ENCODE measurements at places on chromosomes 7 and 10.

- no peak for DNase-seq
Measured at GRCh38 chr10:17232276-17232960, 4.4 kb downstream of the VIM start.

DNA sequence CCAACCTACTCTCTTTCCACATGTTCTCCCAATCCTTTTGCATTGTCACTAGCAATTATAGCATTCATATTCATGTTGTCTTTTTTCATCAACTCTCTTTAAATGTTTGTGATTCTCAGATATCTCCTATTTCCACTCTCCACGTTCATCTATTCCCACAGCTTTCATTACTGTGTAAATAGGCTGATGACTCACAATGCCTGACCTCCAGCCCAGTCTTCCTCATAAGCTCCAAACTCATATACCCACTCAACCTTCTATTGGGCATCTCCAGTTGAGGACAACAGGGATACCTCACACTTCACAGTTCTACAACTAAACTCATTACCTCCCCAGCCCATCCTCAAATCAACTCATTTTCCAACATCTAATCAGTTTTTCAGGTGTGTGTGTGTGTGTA lies 194.1 kb downstream of the DGKI start:
- no peak for DNase-seq

DNA sequence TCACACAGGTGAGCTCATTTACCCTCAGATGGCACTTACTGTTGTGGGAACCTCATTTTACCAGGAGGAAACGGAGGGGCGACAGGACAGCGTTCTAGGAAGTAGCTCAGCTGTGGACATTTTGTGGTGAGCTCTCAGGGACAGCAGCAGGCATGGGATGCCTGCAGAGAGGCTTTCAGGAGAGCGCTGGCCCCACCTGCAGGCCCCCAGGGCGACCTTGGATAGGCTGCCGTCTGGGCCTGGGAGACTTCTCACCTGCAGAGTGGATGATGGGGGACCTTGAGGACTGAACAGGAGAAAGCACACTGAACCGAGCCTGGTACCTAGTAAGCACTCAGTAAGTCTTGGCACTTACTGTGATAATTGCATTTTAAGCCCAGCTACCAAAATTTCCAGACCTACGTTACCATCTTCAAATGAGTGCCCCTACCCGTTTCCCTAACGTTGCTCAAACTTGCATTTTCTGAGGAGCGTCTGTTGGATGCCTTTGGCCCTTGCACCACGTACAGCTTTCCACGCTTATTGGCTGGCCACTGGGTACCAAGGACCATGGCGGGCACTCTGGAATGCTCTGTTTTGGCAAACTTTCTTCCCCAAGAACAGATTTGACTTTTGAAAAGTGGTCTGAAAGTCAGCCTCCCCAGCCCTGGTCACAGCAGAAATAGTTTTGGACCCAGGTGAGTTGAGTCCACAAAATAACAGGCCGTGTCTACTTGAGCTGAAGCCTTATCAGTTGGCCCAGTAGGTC lies 223.4 kb downstream of the EBF3 start:
- no peak for DNase-seq

GRCh38 chr10:75845176-75845947 lies 413.9 kb downstream of the LRMDA start:
- no peak for DNase-seq

DNA sequence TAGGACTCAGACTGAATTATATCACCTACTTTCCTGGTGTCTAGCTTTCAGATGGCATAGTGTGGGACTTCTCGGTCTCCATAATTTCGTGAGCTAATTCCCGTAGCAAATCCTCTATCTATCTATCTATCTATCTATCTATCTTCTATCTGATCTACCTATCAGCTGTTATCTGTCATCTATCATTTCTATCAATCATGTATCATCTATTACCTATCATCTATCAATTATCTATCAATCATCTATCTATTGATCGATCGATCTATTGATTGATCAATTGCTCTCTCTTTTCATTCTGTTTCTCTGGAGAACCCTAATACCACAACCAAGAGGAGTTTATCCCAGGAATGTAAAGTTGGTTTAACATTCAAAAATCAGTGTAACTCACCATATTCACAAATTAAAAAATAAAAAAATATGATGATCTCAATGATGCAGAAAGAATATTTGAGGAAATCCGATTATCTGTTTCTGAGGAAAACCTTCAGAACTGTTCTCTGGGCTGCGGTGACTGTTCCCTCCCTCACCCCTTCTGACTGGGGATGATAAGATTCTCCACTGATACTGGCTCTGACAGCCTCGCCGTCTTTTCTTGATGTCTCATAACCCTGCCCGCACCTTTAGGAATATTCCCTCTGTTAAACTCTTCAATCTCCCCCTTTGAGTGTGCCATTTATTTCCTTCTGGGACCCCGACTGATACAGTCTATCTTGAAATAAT lies 147.7 kb downstream of the ACTR3B start:
- no peak for DNase-seq

DNA sequence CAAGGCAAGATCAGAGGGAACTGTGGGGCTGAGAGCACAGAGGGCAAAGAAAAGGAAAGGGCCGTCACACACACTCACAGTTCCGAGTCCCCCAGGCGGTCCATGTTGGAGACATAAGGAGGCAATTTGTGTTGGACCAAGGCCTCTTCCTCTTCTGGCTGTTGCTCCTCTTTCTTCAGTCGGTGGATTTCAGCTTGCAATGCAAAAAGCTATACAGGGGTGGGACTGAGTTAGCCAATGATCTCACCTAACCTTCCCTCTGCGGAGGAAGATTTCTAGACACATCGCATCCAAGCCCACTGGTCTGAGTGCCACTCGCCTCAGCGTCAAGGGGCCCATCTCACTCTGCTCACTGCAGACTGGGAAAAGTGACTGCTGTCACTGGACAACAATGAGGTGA lies 5.5 kb downstream of the WDR91 start:
- DNase-seq, result no peak

DNA sequence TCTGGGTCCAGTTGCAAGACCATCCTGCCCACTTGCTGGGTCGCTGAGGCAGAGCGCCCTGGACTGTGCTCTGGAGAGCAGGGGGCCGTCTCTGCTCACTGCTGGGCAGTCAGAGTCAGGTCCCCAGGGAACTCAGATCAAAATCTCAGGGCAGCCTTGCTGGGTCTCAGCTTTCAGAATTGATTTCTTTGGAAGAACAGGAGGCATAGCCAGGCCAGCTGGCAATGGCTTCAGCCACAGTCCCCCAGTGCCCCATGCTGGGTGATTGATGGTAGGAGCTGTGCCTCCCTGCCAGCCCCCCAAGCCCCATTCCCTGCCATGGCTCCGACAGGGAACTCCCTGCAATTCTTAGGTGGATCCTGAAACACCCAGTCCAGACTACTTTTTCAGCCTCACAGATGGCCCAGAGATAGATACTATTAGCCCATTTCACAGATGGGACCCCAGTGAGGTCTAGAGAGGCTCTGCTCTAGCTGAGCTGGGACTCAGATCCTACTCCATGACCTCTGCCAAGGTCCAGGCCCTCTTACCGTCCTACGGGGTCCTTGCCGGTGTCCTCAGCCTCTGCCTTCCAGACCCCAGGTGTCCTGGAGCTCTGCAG lies 467 bp downstream of the MMRN2 start:
- DNase-seq, result no peak

GRCh38 chr7:103680161-103681144 lies 234.4 kb upstream of the SLC26A5 start:
- DNase-seq, result peak; percentile 35

GRCh38 chr7:123709525-123709924 lies 39.3 kb downstream of the WASL start:
- DNase-seq, result no peak

DNA sequence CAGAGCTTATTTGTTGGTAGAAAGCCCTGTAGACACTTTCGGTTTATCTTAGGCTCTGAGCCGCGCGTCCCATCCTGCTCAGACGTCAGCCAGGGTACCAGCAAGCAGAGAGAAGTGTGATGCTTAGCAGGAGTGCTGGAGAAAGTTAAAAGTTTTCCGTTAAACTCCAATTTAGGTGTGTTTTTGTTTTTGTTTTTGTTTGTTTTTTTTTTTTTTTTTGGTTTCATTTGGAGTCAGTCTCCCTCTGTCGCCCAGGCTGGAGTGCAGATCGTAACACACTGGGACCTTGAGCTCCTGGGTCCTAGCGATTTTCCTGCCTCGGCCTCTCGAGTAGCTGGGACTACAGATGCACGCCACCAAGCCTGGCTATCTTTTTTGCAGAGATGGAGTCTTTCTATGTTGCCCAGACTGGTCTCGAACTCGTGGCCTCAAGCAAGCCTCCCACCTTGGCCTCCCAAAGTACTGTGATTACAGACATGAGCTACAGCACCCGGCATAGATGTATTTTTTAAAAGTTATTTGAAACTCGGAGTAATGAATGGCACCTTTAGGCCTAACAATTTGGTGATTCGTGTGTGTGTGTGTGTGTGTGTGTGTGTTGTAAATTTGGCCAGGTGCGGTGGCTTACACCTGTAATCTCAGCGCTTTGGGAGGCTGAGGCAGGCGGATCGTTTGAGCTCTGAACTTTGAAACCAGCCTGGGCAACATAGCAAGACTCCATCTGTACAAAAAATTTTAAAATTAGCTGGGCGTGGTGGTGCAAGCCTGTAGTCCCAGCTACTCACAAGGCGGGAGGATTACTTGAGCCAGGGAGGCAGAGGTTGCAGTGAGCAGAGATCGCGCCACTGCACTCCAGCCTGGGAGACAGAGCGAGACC lies 1.3 kb upstream of the HIP1 start:
- no peak for DNase-seq

DNA sequence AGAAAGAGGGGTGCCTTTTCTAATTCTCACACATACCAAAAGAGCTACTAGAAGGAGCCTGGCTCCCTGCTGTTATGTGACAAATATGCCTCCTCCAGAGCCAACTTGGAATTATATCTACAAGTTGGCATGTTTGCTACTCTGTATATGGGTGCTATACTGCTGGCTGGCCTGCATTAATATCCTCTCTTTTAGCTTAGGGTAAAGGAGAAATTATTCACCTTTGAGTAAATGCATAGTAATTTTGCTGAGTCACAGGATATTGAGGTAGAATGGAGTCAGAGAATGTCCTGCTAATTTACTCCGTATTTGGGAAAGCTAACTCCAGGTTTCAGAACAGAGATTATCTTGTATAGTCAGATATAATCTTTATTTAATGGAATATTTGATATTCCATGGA lies 24.2 kb upstream of the LIPN start:
- DNase-seq, result no peak

DNA sequence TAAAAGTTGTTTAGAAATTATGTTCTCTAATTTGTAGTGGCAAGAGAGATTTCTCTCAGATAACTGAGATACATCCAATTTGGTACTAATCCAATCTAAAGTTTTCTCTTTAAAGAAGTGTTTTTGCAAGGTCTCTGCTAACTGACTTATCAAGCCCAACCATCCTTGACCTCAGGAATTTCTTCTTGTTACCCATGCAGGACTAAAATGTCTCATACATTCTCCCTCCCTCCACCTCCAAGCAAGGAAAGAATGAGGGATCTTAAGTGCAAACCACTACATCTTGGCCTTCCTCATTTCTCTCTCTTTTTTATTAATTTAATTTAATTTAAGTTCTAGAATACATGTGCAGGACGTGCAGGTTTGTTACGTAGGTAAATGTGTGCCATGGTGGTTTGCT lies 12.8 kb downstream of the NRAP start:
- no peak for DNase-seq

GRCh38 chr10:72328045-72328828 lies 26.5 kb downstream of the DNAJB12 start:
- DNase-seq, result peak; percentile 79

DNA sequence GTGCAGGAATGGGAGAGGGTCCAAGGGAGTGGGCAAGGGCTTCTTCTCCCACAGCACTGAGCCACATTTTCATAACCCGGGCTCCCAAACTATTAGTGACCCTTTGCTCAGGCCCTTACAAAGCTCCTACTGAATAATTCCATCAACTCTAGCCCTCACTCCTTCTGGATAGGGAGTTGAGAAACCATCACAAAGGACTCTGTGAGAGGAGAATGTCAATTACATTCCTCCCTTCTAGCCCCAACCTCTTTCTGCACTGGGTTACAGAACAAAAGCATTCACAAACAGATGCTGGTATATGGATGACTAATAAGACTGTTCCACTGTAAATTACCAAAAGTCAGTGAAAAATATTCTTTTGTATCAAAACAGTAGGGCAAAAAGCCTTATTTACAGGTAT lies 203.7 kb downstream of the SORCS1 start:
- no peak for DNase-seq

DNA sequence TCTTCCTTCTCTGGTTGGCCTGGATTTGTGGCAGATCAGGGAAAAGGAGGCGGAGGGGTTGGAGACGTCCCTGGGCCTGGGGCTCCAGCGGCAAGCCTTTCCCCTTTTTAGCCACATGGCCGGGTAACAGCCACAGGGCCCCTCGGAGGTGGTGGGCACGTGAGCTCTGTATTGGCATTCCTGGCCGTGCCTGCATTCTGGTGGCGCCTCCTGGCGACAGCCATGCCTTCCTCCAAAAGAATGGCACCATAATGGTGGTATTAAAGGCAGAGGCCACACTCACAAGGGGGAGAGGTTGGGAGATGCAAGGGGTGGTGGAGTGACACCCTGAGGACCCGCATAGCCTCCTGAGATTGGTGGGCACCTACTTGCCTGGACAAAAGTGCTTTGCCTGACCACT lies 3.0 kb upstream of the AQP1 start:
- DNase-seq, result peak; percentile 37

GRCh38 chr7:91085175-91085574 lies 179.1 kb upstream of the FZD1 start:
- DNase-seq, result no peak

- DNase-seq, result no peak
Measured at GRCh38 chr10:97211229-97211628, 25.5 kb upstream of the SLIT1 start.

- no peak for DNase-seq
Measured at GRCh38 chr10:52379287-52379686, 65.2 kb downstream of the DKK1 start.

DNA sequence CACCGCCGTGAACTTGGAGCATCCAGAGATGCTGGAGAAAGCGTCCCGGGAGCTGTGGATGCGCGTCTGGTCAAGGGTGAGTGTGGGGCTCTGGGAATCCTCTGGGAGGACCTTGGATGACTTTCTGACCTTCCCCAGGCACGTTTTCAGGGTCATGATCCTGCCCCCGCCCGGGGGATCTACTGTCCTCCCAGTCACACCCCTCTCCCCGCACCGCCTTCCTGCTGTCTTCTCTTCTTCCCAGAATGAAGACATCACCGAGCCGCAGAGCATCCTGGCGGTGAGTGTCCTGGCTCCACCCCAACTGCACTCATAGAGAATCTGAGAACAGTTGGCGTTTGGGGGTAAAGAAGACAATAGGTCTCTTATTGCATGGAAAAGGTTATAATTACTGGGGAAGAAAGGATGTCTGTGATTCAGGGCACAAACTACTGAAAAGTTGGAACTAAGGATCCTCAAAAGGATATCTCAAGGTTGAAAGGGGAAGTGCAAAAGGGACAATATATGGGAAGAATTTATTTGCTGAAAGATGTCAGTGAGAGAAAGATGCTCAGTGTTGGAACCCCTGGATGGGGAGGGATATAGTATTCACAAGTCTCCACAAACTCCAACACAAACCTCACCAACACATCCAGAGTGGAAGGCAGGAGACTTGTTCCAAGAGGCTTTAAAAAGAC lies 1.9 kb downstream of the GSTK1 start:
- no peak for DNase-seq

- DNase-seq, result no peak
Measured at GRCh38 chr10:128147064-128147463, 20.8 kb upstream of the MKI67 start.

- DNase-seq, result no peak
Measured at GRCh38 chr7:140219672-140220524, 43.1 kb upstream of the KDM7A start.

GRCh38 chr10:104485632-104486031 lies 132.0 kb downstream of the CFAP58 start:
- DNase-seq, result no peak

GRCh38 chr10:34753014-34753757 lies 61.9 kb downstream of the PARD3 start:
- DNase-seq, result no peak

Data from right cardiac atrium (tissue), 5 donors.